Activated naive CD4-positive, alpha-beta T cell treated with anti-CD3 and anti-CD28 coated beads, Interleukin-2, amount 10 ng/mL, durations not matched to agents 5 hours and 36 hours (primary cell): ENCODE measurements at places on chromosomes 5 and 9. TPM values are rescaled to one million over a fixed set of nuclear protein-coding genes. Genes with fewer than 3 reads are reported as not detected.

Gene TRPM6
- not detected for total RNA-seq

Gene TLR4
- total RNA-seq, result 0.07 TPM

Gene RAB3C
- not detected for total RNA-seq

Gene HAVCR2
- 53.7 TPM for total RNA-seq

Gene FABP6
- not detected for total RNA-seq
